Activated B cell treated with CpG ODN at 0.5 μM for 24 hours (primary cell): ENCODE measurements at places on chromosomes 3 and 15. TPM values are rescaled to one million over a fixed set of nuclear protein-coding genes. Genes with fewer than 3 reads are reported as not detected.

DNA sequence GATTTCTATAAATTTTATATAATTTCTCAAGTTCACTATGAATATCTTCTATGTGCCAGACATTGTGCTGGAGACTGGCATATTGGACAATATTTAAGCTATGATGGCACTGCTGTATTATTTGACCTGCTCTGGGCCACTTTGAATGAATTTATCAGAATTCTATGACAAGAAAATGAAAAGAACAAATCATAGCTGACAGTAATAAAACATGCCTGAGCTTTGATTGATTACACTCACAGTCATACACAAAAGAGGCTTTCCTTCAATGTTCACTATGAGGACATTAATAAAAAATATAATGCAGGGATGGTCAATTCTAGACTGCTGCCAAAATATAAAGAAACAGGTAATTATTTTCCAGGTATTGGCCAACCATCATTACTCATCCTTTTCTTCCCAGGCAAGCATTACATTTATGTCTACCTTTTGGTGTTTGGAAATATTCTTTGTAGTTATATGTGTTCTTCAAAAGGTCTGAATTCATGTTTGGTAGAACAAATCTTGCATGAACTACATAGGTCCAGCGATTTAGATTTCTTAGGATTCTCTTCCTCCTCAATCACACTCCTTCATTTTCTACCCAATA is 81.0 kb upstream of the ALCAM start:
- no peak for DNase-seq

DNA sequence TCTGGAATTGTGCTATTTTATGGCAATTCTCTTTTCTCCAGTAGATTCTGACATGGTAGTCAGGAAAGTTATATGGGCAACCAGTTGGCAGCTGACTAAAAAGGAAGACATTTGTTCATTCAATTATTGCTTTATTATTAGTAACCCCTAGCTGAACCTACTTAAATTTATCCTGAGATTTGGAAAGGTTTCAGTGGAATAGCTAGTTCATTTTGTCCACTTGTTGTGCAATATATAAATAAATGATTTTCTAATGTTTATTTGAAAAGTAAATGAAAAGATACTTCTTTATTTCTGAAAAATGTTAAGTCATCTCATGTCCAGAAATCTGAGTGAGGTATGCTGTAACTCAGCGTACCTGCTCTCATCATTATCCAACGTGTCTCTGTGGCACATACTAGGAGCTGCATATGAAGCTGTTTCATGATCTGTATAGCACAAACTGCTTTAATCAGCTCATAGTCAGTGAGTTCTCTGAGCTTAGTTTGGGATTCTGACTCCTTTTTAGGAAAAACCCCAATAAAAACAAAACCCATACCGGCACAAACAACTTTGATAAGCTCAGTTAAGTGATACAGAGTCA is 35.9 kb downstream of the RARB start:
- DNase-seq, result no peak

GRCh38 chr15:75468913-75469598 is 17.6 kb upstream of the SIN3A start:
- no peak for DNase-seq

DNA sequence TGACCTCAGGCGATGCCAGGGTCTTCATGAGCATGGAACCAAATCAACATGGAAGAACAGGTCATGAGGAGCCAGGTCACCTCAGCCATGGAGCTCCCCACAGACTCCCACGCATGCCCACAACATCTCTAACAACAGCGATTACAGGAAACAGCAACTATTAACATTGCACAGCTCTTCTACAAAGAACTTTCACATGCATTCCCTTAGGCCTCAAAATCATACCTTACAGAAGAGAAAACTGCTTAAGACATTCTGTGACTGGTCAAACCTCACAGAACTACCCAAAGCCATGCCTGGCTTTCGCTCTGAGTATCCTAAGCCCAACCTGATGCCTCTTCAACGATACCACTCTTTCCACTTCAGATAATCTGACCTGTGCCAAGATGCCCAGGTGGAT is 117.8 kb downstream of the OXNAD1 start:
- no peak for DNase-seq

DNA sequence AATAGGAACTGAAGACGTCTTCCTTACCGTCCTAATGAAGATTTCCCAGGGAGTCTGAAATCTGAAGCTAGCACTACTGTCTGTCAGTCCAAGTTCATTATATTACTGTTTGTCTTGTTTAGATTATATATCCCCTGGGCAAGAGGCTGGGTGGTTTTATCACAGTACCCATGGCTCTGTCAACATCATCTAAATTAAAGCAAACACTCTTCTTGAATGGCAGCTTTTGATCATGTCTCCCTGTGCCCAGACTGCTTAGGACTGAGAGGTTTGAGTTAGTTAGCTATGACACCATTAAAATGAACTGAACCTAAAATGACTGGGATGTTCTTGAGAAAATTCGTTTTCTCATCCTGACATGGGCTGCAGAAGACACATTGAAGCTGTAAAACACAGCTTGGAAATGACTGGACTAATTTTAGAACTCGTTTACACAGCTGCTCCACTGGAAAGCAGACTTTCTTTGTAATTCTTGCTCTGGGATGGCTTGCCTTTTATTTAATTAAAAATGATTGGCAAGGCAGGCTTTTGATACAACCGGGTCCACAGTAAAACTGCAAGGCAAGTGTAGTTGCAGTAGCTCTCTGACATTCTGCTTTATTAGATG is 243.5 kb downstream of the MFSD1 start:
- no peak for DNase-seq

DNA sequence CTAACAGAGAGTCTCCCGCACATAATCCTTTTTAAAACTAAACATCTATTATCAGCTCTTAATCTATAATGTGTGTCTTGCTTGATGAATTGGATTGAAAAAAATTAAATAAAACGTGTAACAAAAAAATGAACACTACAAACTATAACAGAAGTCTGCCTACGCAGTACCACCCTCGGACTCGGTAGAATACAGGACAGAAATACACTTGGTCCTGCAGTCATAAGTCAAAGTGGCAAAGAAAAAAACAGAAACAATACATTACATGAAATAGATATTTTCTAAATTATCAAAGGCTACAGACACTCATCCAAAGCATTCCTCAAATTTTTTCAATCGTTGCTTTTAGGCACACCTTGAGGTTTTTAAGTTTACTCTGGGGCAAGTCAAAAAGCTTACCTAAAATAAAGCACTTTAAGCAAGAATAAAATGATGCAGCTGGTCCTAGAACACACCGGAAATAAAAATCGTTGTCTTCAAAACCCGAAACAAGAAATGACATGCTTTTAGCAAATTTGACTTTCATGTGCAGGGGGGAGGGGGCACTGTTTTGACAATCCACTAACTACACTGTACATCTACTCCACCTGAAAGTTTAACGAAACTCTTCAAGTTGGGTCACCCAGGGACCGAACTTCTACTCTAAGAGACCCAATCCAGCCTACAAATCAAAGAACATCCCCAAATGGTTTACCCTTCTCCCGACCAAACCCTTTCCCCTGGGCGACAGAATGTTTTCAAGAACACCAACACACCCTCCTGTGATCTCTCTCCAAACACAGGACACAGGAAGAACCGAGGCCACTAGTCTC is 1.3 kb downstream of the ADAM10 start:
- no peak for DNase-seq

DNA sequence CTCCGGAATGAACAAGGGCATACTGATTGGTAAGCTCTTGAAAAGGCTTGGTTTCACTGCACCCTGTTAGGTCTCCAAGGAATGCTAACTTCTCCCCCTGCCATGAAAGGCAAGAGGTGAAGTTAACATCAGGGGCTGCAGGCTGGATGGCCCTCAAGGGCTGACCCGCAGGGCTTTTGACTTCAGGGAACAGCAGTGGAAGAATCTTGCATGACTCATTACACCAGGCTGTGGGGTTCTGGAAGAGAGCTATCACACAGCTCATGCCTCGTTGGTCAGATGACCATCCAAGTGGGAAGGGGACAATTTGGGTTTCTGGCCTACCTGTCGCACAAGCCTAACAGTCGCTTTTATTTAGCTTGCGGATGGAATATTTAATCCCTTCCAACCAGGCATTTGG is 23.6 kb upstream of the ATG7 start:
- DNase-seq, result no peak

CEMIP gene
- total RNA-seq, result 0.51 TPM in 1 of 2 replicates, not detected in the other
